Activated CD8-positive, alpha-beta memory T cell treated with anti-CD3 and anti-CD28 coated beads, Interleukin-2, amount 10 ng/mL, durations not matched to agents 7 days and 5 days (primary cell): ENCODE measurements at places on chromosomes 4 and X. TPM values are rescaled to one million over a fixed set of nuclear protein-coding genes. Genes with fewer than 3 reads are reported as not detected.

Gene UCP1
- total RNA-seq = not detected

Gene BEX5
- total RNA-seq = 2.1 TPM

Gene UGT2A1
- total RNA-seq = not detected

Gene FAT1
- 0.05 TPM for total RNA-seq

Gene EXOC1L
- total RNA-seq = not detected

Gene IRAK1
- 127 TPM for total RNA-seq
